ENCODE measurements at places on chromosomes 16 and 17.

DNA sequence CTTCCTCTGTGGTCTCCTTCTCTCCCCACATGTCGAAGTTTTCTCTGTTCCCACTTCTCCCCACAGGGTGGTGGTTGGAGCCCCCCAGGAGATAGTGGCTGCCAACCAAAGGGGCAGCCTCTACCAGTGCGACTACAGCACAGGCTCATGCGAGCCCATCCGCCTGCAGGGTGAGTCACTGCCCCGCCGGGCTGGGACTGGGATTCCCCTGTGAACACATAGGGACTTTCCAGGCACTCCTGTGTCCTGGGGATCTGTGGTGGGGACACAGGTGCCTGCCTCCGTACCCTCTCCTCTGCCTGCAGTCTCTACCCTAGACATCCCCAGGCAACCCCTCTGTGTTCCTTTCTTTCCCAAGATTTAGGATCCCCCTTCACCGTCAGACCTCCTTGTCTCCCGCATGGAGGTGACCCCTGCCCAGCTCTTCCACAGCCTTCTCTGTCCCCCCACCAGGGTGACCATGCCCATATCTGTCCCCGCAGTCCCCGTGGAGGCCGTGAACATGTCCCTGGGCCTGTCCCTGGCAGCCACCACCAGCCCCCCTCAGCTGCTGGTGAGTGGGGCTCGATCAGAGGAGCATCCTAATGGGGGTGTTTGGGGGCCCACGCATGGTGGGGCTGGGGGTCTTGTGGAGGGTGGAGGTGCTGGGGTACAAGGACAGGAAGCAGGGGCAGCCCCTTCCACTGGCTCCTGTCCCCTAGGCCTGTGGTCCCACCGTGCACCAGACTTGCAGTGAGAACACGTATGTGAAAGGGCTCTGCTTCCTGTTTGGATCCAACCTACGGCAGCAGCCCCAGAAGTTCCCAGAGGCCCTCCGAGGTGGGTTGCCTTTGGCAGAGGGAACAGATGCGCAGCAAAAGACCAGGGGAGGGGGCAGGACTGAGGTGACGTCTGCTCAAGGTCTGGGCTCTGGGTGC, 5.8 kb downstream of the ITGAM start:
- DNase-seq, result peak; percentile 7

- DNase-seq, result no peak
Observed at GRCh38 chr17:34670618-34671017, 91.2 kb downstream of the TMEM132E start.

- no peak for DNase-seq
Observed at GRCh38 chr17:49575679-49576087, at the start of gene NXPH3. TSS of gene NXPH3 (plus strand) at chr17:49575871. CDS start at chr17:49576220, 349 bp downstream.

GRCh38 chr16:9932919-9933653, 249.1 kb downstream of the GRIN2A start:
- no peak for DNase-seq

- no peak for DNase-seq
Observed at GRCh38 chr16:56355786-56356275, 69.5 kb downstream of the AMFR start.

- peak; percentile 42 for DNase-seq
Observed at GRCh38 chr16:10003486-10003885, 178.7 kb downstream of the GRIN2A start.

GRCh38 chr17:12627177-12627629, 38.5 kb upstream of the MYOCD start:
- peak; percentile 98 for DNase-seq

- no peak for DNase-seq
Observed at GRCh38 chr17:1183171-1183873, 3.5 kb upstream of the ABR start.

- DNase-seq, result no peak
Observed at GRCh38 chr17:29571883-29572681, 3.6 kb downstream of the TP53I13 start.

DNA sequence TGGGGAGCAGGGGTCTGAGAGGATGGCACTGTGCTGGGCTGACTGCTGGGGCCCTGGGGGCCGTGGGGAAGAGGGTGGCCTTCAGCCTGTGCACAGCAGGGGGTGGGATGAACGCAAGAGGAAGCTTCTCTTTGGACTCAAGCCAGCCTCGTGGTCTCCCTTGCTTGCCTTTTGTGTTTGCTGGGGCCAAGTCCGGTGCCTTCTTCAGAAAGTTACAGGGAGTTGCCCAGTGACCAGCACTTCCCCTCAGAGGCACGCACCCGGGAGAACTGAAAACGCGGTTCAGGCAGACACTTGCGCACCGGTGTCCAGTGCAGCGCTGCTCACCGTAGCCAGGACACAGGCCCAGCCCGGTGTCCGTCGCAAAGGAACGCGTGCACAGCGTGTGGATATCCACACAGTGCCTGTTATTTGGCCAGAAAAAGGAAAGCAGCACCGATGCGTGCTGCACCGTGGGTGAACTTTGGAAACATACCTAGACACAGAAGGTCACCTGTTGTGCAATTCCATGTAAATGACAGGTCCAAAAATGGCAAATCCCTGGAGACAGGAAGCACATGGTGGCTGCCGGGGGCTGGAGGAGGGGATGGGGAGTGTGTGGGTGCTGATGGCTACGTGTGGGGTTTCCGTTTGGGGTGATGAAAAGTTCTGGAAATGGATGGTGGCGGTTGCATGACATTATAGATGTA, 29.4 kb upstream of the NUDT16L1 start:
- DNase-seq, result no peak

Data from astrocyte (in vitro differentiated cells and primary cell).